ENCODE measurements at places on chromosomes 5 and 9. TPM values are rescaled to one million over a fixed set of nuclear protein-coding genes. Genes with fewer than 3 reads are reported as not detected.

OSMR gene
- 38.8 TPM for total RNA-seq

PCDHA5 gene
- total RNA-seq: not detected

AGPAT2 gene
- 54.1 TPM for total RNA-seq

SUSD3 gene
- 1.7 TPM for total RNA-seq

PIP5K1B gene
- total RNA-seq: not detected

NEUROG1 gene
- total RNA-seq: not detected

AQP7 gene
- total RNA-seq: not detected

OR13C9 gene
- total RNA-seq: not detected

FCHO2 gene
- 16.4 TPM for total RNA-seq

CAPSL gene
- not detected for total RNA-seq

PAX5 gene
- total RNA-seq: not detected

JAKMIP2 gene
- not detected for total RNA-seq

GRM6 gene
- not detected for total RNA-seq

CCNJL gene
- total RNA-seq: 1.5 TPM

CKMT2 gene
- not detected for total RNA-seq

ROR2 gene
- 0.24 TPM for total RNA-seq

FGF10 gene
- not detected for total RNA-seq

ANKRD18A gene
- 0.48 TPM for total RNA-seq

PGGT1B gene
- total RNA-seq: 12.0 TPM

SLC36A2 gene
- total RNA-seq: not detected

OTP gene
- total RNA-seq: not detected

SURF1 gene
- 16.6 TPM for total RNA-seq

GFRA3 gene
- not detected for total RNA-seq

C7 gene
- not detected for total RNA-seq

SCGB3A2 gene
- not detected for total RNA-seq

CA9 gene
- 35.2 TPM for total RNA-seq

SLF1 gene
- 2.9 TPM for total RNA-seq

ABLIM3 gene
- total RNA-seq: 2.8 TPM

KIF4B gene
- not detected for total RNA-seq

C9orf152 gene
- not detected for total RNA-seq

LECT2 gene
- not detected for total RNA-seq

PAXX gene
- 21.4 TPM for total RNA-seq

C5orf58 gene
- not detected for total RNA-seq

IFNA21 gene
- total RNA-seq: not detected

KCTD16 gene
- under 0.01 TPM for total RNA-seq

TPPP gene
- total RNA-seq: 0.48 TPM

AGXT2 gene
- total RNA-seq: not detected

PCDHGA2 gene
- 0.21 TPM for total RNA-seq

TSLP gene
- 0.85 TPM for total RNA-seq

CCDC152 gene
- total RNA-seq: not detected

ATP10B gene
- 0.96 TPM for total RNA-seq

ATP6V1G1 gene
- total RNA-seq: 254 TPM

BRINP1 gene
- 0.85 TPM for total RNA-seq

CDKN2B-AS1 gene
- 2.7 TPM for total RNA-seq

NPR3 gene
- 2.9 TPM for total RNA-seq

TMEM215 gene
- total RNA-seq: not detected

HTR1A gene
- not detected for total RNA-seq

SEMA6A gene
- total RNA-seq: 7.2 TPM

RNF208 gene
- 0.24 TPM for total RNA-seq

CDH6 gene
- total RNA-seq: 38.6 TPM

HMMR gene
- total RNA-seq: 3.6 TPM
